Foreskin keratinocyte (primary cell): ENCODE measurements at places on chromosomes 11 and 22. TPM values are rescaled to one million over a fixed set of nuclear protein-coding genes. Genes with fewer than 3 reads are reported as not detected.
A peak's percentile ranks its signal among the peaks of the same experiment; 100 is the strongest.

- DNase-seq: peak; percentile 30
Observed at GRCh38 chr22:31343235-31344191, 2.6 kb downstream of the PATZ1 start.

DNA sequence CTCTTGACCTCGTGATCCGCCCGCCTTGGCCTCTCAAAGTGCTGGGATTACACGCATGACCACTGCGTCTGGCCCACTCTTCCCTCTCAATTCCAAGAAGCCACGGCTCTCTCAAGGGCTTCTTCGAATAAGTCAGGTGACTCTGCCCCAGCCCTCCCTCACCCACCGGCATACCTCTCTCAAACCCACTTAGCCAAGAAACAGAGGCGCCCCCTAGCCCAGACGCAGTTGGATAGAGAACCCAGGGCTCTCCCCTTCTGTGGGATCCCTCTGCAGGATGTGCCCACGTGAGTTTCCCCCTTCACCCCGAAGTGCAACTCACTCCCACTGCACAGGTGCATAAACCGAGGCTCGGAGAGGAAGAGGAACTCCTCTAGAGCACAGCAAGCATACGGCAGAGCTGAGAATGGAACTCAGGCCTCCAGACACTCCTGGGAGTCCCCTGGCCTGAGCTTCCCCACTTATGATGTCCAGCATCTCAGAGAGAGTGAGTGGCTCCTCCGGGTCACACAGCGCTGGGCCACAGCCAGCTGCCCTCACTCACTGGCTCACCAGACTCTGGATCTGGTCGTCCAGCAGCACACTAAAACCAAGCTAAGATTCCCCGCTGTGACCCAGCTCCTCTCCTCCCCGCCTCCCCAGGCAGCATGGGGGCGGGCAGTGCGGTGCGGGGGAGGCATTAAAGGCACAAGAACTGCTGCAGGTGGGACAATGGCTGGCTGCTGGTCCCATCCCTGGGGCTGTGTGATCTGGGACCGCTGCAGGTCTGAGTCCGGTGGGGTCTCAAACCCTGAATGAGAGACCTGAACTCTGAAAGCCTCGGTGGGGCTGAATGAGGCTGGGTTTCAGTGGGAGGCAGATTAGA is 16.8 kb upstream of the RGL4 start:
- DNase-seq: no peak

GRCh38 chr11:9231848-9232177 is 33.3 kb downstream of the DENND5A start:
- DNase-seq: no peak

The SCGB2A2 gene
- polyA plus RNA-seq: not detected in 2 replicates

DNA sequence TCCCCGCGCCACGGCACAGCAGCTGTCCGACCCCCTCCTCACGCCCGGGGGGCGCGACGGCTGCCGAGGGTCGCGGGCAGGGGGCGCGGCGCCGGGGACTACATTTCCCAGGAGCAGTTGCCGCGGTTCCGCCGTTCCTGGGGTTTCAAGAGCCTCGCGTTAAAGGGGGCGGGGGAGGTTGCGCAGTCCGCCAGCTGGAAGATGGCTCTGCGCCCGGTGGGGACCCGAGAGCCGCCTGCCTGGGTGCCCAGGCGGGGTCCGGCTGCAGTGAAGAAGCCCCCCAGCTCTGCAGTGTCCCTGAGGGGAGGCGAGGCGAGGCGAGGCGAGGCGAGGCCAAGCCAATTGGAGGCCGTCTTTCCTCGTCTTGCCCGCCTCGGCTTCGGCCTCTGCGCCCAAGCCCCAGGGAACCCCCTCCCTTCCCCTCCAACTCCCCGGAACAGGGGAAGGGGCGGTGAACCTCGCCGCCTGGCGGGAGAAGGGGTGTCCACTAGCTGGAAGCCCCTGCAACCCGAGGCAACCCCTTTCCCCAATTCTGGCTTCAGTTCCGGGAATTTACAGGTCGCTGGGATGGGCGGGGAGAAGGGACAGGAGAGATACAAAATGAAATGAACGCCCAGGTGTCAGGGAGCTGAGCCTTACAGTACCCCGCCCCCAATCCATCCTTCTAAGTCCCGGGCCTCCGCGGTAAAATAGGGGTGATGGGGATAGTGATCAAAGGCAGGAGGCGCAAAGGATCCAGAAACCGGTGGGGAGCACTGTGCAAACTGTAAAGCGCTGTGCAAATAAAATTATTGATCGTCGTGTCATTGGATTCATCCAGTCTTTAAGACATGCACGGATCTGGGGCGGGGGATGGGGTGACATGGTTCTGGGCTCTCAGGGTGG is 5.2 kb upstream of the GCAT start:
- no peak for DNase-seq

DNA sequence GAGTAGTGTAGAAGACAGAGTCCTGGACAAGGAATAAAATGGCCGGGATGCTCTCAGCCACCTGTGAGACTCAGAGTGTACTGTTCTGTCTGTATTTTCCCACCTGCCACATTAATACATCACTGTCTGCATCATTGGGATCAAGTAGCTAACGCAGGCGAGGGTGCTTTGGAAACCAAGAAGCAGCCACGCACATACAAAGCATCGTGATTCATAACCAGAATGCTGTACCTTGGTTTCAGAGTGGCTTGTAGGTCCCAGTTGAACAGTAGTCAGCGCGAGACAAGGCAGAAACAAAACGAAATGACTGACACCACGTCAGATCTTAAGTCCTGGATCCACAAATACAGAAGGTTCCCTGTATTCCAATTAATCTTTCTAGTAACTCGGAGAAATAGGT is 198.3 kb downstream of the GRIK4 start:
- no peak for DNase-seq

DNA sequence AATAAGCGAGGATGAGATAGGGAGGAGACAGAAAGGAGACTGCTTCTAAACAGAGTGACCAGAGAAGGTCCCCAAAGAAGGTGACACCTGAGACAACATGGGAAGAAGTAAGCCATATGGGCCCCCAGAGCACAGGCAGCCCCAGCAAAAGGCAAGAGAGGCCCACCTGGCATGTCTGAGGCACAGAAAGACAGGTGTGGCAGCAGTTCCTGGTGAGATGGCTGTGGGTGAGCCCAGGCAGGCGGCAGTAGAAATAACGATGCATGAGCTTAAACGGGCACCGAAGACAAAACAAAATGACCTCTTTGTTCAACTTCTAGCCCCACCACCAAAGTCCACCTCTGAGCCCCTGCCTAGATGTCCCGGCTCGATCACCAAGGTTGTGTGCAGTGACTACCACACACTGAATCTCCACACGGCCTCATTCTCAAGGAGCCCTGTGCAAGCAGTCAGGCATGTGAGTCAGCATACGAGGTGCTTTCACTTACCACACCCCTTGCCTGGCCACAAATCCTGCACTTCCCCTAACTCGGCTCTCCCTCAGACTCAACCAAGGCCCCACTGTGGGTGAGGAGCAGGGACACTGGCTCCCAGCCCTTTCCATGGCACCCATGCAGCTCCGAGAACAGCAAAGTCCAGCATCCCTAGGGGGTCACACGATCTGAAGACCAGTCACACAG is 77.6 kb downstream of the PACSIN2 start:
- peak; percentile 74 for DNase-seq

GRCh38 chr22:35460688-35461087 is 60.7 kb downstream of the MCM5 start:
- DNase-seq: no peak

The JAML gene
- not detected in 2 replicates for polyA plus RNA-seq

The UCP2 gene
- polyA plus RNA-seq: 1.0 and 1.2 TPM in 2 replicates

- DNase-seq: no peak
Observed at GRCh38 chr11:123233280-123233974, 38.4 kb upstream of the CLMP start.

The GPR83 gene
- polyA plus RNA-seq: not detected in 2 replicates

The GNB1L gene
- 14.8 and 16.4 TPM in 2 replicates for polyA plus RNA-seq

GRCh38 chr22:24501301-24502005 is 6.3 kb downstream of the UPB1 start:
- no peak for DNase-seq

The KIF18A gene
- 3.3 and 5.1 TPM in 2 replicates for polyA plus RNA-seq
